ENCODE measurements at places on chromosomes 4 and X.

DNA sequence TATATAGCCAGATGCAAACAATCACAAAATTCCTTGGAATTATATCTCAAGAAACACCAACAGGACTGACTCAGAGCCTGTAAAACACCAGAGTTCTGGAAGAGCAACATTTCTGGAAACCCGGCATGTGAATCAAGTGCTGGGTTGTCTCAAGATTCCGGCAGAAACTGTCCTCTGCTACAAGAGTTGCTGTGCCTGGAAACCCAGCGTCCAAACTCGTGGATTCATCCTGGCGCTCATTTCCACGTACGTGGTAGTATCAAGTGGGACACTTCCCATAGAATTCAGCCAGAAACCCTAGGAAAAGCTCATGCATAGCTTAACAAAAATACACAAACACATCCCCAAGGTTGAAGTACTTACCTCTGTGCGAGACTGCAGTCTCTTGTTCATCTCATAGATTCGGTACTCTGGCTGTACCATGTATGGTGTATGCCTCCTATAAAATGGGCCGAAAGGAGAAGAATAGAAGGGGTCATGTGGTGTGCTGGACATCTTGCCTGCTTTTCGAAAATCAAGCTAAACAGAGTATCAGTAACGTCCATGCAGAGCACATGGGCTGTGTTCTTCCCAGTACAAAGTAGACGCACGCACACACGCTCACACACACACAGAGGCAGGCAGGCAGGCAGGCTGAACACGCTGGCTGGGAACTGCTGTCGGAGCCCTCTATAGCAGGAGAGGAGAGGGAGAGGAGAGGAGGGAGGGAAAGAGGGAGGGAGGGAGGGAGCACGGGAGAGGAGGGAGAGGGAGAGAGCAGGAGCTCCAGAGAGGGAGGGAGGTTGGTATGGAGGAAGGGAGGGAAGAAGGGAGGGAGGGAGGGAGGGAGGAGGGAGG is at the start of gene LDB2:
LDB2 (minus strand) TSS at position 655 of the 837 bp plus-strand sequence.
- no peak for DNase-seq

- no peak for DNase-seq
These were observed 40.3 kb upstream of the GLRA3 start for GRCh38 chr4:174869339-174869738.

- DNase-seq: no peak
These were observed 74.2 kb downstream of the FREM3 start for GRCh38 chr4:143626134-143626911.

DNA sequence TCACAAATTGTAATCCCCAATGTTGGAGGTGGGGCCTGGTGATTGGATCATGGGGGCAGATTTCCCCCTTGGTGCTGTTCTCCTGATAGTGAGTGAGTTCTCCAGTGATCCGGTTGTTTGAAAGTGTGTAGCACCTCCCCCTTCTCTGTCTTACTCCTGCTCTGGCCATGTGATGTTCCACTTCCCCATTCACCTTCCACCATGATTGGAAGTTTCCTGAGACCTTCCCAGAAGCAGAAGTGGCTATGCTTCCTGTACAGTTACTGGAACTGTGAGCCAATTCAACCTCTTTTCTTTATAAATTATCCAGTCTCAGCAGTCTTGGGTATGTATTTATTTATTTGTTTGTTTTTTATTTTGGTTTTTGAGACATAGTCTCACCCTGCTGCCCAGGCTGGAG is 143.2 kb downstream of the CPE start:
- DNase-seq: no peak

- no peak for DNase-seq
These were observed 370.9 kb downstream of the PRR32 start for GRCh38 chrX:127190381-127190780.

Data from esophagus squamous epithelium (tissue), 5 donors.